HCEC 1CT (cell line): ENCODE measurements at places on chromosomes 2 and 18.

DNA sequence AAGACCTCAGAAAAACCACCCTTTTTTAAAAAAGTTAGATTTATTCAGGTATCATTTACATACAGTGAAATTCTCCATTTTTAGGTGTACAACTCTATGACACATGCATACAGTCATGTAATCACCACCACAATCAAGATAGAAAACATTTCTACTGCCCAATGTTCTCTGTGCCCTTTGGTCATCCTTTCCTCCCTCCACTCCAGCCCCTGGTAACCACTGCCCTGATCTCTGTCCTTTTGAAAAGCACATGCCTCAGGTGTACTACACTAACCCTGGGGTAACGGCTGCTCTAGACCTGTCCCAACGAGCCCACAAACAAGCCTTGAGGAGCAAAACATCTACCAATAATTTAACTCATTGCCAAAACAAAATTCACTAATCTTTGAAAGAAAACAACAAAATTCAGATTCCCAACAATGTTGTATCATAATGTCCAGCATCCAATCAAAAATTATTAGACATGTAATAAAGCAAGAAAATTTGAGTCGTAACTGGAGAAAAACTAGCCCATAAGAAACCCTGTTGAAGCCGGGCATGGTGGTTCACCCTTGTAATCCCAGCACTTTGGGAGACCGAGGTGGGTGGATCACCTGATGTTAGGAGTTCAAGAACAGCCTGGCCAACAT, 25.9 kb upstream of the KLF11 start:
- no peak for DNase-seq

DNA sequence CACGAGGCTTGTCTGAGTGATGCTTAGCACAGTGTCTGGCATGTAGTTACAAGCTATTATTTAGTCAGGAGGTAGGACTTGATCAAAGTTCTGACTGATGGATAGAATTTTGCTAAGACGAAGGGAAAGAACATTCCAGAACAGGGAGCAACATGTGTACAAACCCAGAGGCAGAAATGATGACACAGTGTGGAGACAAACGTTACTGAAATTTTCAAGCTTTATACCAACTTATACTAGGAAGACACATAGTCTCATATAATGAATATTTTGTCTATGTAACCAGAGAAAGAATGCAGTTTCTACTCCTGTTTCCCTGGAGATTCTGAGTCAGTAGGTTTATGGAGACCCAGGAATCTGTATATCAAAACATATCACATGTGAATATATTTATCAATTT, 123.4 kb downstream of the FAM124B start:
- peak; percentile 11 for DNase-seq

GRCh38 chr2:240023792-240024191, 1.4 kb downstream of the NDUFA10 start:
- DNase-seq: no peak

GRCh38 chr2:75800456-75800855, 89.7 kb upstream of the GCFC2 start:
- no peak for DNase-seq

DNA sequence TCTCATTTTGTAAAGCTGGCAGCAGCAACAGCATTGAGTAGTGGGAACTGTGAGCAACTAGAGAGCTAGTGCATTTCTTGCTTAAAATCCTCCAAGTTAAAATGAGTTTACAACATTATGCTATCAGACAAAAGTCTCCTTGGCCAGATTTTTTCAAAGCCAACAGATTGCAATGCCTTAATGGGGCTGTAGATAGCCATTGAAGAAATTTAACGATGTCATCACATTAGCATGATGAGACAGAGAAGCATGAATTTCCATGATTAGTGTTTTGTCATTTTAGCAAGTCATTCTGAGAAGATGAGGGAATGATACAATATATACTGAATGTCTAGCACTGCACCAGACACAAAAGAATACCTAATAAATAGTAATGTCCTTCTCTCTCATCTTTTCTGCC, 307.5 kb upstream of the REG3G start:
- DNase-seq: no peak

DNA sequence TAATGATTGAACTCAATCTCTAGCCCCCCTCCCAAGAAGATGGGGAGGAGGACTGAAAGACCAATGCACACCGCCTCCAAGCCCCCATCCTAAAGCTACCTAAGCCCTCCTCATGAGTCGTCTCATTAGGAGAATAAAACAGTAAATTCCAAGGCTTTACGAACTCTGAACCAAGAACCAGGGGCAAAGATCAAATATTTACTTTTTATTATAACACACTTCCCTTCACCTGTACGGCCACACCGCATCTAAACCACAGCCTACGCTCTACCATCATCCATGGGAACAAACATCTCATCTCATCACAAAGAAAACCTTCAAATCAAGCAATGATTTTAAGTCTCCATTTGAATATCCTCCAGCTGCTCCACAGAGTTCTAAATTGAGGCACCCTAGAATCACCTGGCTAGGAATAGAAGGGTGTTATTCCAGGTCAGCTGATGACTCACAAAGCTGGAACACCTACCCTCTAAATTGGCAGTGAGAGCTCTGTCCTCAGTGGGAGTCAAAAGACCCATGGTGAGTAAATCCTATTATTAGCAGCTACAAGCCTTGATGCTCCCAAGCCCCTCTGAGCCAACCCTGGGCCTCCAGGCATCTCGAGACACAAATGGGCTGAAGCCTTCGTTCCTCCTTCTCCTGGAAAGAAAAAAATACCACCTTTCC, 45.6 kb upstream of the BZW1 start:
- no peak for DNase-seq

GRCh38 chr18:22456547-22456946, 38.8 kb upstream of the CTAGE1 start:
- DNase-seq: no peak
